NCI-H2081 treated with DMSO at 0.1 percent for 48 hours (cell line): ENCODE measurements at places on chromosomes 3 and 15.
A peak's percentile ranks its signal among the peaks of the same experiment; 100 is the strongest.

DNA sequence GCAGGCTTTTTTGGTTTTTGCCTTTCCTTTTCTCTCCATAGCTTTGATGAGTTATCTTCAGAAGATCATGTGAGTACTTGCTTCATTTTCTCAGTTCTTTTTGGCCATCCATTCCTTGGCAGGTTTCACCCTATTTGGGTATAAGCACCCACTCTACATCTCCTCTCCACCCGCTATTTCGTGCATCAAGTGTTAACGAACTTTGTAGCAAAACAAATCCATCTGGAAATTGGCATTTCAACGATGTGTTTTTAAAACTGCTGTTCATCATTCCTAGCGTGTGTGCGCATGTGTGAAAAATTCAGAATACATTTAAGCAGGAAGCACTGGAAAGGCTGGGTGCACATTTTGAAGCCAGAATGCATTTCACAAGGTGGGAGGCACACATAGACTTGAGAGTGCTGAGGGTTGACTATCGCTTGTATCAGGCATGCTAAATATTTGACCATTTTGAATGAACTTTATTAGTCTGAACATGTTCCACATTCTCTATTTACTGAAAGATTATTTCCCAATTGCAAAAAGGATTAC lies 89.7 kb upstream of the FHIT start:
- no peak for DNase-seq

- no peak for DNase-seq
Measured at GRCh38 chr3:66998904-66999235, 763 bp downstream of the KBTBD8 start.

DNA sequence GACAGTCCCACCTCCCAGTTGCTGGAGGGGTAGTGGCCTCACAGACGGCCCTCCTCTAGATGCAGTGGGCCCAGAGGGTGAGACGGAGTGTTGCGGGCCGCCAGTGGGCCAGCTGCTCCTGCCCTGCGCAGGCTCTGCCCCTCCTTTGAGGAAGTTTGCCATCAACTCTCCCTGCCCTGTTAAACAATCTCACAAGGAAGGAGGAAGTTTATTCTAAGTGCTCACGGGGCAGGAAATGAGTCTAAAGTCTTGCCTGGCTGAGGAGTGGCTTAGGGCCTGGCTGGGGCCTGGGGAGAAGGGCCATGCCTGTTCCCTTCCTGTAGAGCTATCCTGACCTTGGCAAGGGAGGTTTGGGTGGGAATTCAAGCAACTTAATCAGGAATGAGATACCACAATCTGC lies at the start of gene FAM3D:
TSS of gene FAM3D (minus strand) at position 92 of the 400 bp plus-strand sequence. CDS start 11,211 bp downstream, outside the sequence.
- DNase-seq: no peak

DNA sequence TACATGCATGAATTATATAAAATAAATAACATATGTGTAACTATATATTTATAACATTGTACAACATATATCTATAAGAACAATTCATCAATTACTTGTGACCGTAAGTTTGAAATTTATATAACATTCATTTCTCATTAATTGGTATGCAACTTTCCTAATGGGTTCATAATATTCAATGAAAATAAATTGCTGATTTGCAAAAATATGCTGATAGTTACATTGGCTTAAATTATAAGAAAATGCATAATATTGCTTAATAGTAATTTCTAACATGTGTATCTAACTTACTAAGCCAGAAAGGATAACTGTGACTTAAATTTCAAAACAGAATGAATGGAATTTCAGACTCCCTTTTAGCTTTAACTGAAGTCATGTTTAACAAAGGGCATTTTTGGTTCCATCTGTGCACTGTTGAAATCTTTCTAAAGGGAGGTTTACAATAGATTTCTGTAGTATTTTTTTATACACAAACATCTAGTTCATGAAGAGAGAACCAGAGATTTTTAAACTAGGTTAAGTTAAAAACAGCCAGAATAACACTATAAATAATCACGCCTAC lies 310.9 kb downstream of the TBC1D5 start:
- no peak for DNase-seq

- no peak for DNase-seq
Measured at GRCh38 chr3:9862391-9863057, 17.5 kb downstream of the CIDEC start.

DNA sequence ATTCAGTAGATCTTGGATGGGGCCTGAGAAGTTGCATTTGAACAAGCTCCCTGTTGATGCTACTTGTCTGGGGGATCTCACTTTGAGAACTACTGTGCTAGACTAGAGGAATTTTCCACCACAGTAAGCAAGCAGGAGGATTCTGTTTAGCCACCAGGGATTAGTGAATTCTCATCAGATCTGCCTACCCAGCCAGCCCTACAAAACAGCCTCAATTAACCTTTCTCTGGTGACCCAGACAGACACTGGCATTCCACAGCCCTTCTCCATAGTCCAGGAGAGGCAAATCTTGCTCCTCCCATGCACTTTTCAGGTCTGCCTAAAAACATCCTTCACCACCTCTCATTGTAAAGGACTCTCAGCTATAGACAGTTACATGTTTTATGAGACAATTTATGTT lies 16.7 kb upstream of the MYH15 start:
- no peak for DNase-seq

DNA sequence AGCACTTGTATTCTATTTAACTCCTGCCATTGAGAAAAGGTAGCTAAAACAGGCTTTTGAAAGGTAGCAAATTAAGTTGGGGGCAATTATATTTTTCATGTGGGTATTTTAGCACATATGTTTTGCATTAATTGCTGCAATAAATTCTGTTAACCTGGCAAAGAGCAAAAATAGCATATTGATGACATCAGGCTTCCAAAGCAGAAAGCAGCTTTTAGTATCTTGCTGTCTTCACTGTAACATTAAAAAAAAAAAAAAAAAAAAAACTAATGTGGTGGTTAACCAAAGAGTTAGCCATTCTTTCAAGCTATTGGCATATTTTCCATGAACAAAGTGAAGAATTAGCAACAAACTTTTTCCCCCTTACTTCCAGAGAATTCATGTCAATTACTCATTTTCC lies 9.1 kb downstream of the EPHA3 start:
- no peak for DNase-seq

- DNase-seq: peak; percentile 66
Measured at GRCh38 chr3:102673271-102674115, 238.7 kb downstream of the ZPLD1 start.

DNA sequence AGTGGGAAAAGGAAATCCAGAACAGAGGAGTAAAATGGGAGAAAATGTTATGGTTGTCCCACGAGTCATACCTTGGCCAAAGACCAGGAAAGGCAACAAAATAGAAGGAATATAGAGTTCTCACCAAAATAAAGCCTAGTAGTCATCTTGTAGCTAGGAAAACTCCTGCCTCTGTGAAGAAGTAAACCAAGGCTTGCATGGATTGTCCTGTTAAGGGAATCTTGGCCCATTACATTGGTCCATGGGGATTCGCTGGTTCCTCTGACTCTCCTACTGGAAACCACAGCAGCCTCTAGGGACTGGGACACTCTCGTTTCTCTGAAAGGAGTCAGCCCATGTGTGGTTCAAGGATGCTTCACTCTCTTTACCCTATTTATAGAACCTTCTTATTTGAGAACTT lies 62.9 kb upstream of the FNDC3B start:
- DNase-seq: no peak

DNA sequence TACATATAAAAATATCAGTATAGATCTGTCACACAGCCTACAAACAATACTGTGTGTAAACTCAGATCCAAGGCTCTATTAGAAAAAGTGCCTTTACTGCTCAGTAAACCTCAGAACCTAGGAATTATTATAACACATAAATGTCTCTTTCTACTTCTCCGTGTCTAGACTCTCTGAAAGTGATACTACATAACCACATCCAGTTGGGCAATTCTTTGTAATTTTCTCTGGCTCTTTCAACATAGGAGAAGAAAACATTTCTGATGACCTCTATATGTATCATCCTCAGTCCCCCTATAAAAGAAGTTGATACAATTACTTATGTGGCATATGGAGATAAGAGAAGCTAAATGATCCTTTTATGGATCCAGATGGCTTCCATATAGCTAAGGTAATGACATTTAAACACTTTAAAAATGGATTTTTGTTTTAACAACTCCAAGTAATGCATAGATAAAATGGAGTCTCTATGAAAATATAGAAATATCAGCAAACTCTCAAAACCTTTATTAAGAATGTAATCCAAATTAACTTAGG lies 104.5 kb downstream of the LSAMP start:
- DNase-seq: no peak

DNA sequence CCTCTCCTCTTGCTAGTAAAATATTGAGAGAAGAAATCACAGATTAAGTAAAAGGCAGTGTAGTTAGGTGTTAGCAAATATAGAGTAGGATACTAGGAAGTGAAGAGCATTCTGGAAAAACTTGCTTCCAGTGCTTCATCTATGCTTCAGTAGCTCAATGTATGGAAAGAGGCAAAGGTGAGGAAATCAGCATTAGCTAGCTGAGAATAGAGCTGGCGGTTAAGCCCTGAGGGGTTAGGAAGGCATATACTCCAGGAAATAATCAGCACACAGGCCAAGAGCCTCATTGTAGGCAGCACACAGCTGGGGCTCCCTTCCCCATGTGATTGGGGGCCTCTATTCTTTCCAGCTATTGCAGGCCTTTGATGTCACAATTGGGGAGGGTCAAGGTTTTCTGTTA lies 13.8 kb downstream of the RCCD1 start:
- no peak for DNase-seq

- DNase-seq: no peak
Measured at GRCh38 chr15:52191207-52191606, at the start of gene GNB5. TSS of gene GNB5 (minus strand) at chr15:52191392. CDS start at chr15:52184676, 6,716 bp downstream.

- DNase-seq: no peak
Measured at GRCh38 chr3:120475722-120476377, 25.1 kb upstream of the FSTL1 start.

GRCh38 chr3:186421946-186422345 lies 59.9 kb upstream of the DGKG start:
- DNase-seq: no peak

DNA sequence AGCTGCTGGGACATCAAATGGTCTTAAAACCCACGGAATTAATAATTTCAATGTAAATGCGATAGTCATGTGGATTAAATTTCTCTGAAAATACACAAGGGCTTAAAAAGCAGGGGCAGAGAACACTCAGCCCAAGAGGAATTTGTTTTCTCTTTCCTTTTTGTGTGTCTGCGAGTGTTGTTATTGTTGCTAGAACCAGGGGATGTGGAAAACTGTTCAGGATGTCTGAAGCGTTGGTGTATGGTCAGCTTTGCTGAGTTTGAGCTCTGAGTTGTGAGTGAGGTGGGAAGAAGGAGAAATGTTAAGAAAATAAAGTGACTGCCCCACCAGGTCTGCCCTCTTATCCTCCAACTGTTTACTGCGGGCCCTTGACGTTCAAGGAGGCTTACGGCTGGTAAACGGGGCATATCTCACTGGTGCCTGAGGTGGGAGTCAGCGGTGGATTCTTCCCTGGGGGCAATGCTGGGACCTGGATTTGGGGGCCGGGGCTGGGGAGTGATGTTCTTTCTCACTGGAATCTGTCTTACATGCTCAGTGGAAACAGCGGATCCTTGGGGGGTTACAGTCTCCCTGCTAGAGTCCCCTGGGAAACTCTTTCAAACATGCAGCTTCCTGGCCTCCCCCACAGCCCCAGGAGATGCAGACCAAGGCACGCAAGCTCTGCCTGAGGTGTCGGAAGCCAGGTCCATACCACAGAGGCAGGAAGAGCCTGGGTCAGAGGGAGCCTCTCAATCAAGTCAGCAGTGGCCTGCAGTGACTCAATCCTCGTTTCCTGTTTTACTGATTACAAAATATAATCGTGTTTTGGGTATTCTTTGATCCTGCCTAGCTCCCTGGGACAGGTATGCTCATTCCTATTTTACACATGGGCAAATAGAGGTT lies 41.8 kb downstream of the ITGA11 start:
- DNase-seq: no peak

DNA sequence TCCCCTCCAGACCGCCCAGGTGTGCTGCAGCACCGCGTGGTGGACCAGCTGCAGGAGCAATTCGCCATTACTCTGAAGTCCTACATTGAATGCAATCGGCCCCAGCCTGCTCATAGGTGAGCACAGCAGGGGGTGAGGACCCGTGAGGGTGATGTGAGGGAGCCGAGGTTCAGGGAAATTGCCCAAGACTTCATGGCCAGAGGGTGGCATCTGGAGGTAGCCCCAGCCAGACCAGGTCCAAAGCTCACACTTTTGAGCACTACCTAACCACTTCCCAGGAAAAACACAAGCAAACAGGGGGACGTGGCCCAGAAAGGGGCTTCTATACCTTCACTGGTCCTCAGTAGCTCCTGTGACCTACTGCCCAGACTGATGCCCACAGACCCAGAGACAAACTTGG lies 33.8 kb downstream of the NR1I2 start:
- DNase-seq: no peak

DNA sequence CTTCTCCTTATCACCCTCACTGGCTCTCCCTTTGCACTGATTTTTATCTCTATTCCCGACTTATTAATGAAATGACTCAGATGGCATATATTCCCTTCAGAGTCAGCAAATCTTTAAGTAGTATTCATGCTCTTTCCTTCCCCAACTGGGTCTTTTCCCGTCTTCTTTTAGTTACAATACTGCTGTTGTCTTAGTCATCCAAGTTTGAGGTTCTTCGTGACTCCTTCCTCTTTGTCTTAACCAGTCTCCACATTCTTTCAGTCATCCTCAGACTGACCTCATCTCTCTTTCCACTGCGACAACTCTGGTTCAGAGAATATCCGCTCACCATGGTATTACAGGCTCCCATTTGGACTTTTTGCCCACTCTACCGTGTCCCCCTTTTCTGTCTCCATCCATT lies 12.4 kb downstream of the WDR5B start:
- DNase-seq: no peak

GRCh38 chr3:186308549-186308948 lies 53.5 kb downstream of the DGKG start:
- no peak for DNase-seq

- DNase-seq: no peak
Measured at GRCh38 chr3:56269755-56270535, 198.3 kb downstream of the ERC2 start.

DNA sequence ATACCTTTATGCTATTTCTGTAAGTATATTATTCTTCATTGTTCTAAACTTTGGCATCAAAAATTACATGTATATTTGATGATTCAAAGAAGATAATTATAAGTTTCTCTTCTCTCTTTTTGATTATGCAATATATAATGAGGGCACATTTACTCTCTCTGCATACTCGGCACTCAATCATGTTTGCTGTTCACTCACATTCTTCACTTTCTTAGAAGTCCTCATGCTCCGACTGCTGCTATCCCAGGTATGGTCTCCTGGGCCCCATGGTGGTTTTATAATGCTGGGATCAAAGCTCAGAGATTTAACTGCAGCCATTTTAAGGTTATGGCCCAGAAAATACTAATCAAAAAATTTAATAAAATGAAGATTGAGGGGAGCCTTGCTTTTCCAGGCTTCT lies 529.7 kb upstream of the IL12A start:
- no peak for DNase-seq

DNA sequence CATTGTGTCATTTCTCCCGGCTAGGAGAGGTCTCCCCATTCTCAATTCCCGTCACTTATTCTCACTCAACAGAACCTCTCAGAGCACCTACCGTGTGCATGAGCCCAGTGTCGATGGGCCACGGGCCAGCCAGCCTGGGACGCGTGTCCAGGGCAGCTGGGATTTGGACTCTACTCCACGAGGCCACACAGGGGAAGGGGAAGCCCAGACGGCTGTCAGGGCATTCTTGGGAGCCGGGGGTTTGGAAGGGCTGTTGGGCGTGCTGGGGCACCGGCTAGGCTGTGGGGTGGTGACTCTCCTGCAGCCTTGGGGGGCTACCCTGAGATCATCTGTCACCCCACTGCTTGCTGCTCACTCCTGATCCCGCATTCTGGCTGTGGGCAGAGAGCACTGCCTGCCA lies 41.7 kb upstream of the PCSK6 start:
- DNase-seq: no peak
